HepG2 (cell line): ENCODE measurements at places on chromosomes 1 and 21. TPM values are rescaled to one million over a fixed set of nuclear protein-coding genes. Genes with fewer than 3 reads are reported as not detected.

The FLG2 gene
- not detected in 2 replicates for total RNA-seq

The CLCNKB gene
- total RNA-seq: not detected in 2 replicates

- H3K27ac ChIP-seq: no peak overlapping the region
- no peaks in the 10 kb centered on the region for H3K4me1 ChIP-seq
- H3K36me3 ChIP-seq: no peaks in the 10 kb centered on the region
- no peak overlapping the region for H3K4me3 ChIP-seq
- peaks cover 29% of the 10 kb centered on the region; the same call in 2 of the 3 replicates for H3K27me3 ChIP-seq
- DNase-seq: no peak
Observed at GRCh38 chr1:166944186-166944967, 31.0 kb downstream of the ILDR2 start.

The ZYG11A gene
- total RNA-seq: not detected in 2 replicates

- no peak overlapping the region for H3K4me3 ChIP-seq
- DNase-seq: no peak
- no peaks in the 10 kb centered on the region for H3K27me3 ChIP-seq
- H3K27ac ChIP-seq: no peak overlapping the region
- H3K4me1 ChIP-seq: no peaks in the 10 kb centered on the region
- no peaks in the 10 kb centered on the region for H3K36me3 ChIP-seq
Observed at GRCh38 chr1:78223417-78224215, 177.8 kb downstream of the GIPC2 start.

The ZBTB8A gene
- 3.7 and 4.7 TPM in 2 replicates for total RNA-seq
